ENCODE measurements at places on chromosomes 1 and 21.

DNA sequence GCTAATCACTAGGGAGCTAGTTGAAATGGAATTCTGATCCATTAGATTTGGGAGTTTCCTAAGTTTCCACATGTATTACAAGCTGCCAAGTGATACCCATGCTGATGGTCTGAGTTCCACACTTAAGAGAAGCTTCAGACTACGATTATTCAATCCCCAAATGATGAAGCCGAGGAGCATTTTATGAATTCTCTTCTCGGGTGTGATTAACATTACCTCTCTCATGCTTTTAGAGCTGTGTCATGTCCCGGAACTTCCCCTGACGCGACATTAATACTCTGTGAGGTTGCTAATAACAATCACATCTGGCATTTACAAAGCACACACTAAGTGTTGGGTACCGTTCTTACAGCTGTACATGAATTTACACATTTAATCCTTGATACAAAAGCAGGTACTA lies 63.0 kb downstream of the KCNJ15 start:
- DNase-seq, result no peak

GRCh38 chr1:185917646-185918045 lies 183.5 kb downstream of the HMCN1 start:
- DNase-seq, result no peak

DNA sequence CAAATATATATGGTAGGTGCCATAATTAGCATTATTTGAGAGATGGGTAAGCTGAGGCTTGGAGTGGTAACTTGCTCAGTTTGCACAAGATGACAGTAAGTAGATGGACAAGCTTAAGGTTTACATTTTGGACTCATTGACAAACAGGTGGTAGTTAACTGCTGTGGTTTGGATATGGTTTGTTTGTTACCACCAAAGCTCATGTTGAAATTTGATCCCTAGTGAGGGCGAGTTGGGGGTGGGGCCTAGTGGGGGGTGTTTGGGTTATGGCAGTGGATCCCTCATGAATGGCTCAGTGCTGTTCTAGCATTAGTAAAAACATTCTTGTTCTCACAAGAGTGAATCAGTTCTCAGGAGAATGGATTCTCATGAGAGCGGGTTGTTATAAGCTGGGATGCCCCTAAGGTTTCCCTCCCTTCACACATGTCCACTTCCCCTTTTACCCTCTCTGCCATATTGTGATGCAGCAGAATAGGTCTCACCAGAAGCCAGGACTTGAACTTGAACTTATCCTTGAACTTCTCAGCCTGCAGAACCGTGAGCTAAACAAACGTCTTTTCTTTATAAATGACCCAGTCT lies 6.6 kb upstream of the PRRX1 start:
- no peak for DNase-seq

GRCh38 chr1:202664083-202664482 lies 46.2 kb downstream of the SYT2 start:
- DNase-seq, result no peak

DNA sequence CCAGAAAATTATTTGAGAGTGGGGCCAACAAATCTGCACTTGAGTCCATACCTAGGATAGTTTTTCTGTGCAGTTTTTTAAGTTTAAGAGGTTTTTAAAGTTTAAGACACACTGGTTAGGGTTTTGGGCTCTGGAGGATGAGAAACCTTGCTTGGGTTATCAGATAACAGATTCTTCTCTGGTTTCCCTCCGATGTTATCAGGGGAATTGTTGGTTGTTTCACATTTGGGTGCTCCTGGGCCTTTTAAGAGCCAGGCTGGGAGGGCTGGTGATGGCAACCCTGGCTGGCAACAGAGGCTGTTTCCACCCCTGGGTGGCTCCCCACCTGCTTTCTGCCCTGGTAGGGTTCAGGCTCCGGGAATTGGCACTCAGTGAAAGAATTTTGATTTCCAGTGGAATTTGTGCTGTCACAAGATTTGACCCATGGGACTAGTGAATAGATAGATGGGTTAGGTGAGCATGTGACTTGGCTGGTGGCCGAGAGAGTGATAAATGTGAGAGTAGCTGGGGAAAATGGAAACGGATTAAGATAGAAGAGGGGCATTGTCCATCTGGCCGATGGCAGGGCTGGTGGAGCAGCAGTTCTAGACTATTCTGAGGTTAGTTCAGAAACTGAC lies 14.8 kb downstream of the VANGL1 start:
- DNase-seq, result no peak

GRCh38 chr1:226601456-226601855 lies 52.9 kb downstream of the STUM start:
- no peak for DNase-seq

GRCh38 chr1:187001198-187001889 lies 172.6 kb downstream of the PLA2G4A start:
- peak; percentile 91 for DNase-seq

DNA sequence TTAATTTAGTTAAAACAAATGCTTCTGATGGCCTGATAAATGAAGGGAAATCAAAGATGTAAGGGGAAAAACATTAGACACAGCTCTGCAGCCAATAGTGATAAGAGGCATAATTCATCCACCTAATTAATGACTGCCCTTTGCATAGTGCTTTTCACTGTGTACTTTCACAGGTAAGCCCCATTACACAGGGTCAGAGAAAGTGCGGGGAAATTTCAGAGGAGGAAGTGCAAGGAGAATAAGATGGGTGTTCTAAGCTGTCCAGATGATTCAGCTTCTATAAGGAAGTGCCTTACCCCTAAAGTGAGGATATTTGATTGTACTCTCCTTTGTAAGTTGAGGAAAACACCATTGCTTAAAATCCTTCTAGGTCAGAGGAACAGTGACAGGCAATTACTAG lies 88.0 kb downstream of the NR5A2 start:
- DNase-seq, result no peak

- peak; percentile 61 for DNase-seq
Observed at GRCh38 chr21:33042812-33043211, 17.1 kb downstream of the OLIG2 start.

DNA sequence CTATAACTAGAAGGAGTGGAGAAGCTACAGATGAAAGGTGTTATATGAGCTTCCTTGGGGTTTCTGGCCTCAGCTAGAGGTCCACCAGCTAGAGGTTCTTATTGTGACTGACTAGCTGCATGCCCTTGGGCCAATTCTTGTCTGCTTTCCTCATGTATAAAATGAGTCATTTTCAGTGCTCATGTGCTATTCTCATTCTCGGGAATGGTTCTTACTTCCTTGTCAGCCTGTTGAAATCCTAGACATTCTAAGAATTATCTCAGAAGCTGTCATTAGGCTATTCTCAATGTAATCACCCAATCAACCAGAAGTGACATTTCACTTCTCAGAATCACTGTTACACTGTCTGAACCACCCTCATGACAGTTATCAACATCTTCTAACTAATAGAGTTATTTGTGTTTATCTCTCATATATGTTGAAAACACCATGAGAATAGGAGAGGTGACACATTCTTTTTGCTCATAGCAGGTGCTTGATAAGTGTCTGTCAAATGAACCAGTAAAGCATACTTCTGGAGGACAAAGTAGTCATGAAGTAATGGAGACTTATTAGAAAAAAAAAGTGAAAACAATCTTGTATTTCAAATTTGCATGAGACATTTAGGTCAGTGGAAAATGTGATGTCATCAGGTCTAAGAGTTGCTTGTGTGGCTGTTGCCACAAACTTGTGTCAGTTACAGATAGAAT lies 122.8 kb upstream of the IVNS1ABP start:
- no peak for DNase-seq

GRCh38 chr1:205441716-205442050 lies 14.2 kb downstream of the BLACAT1 start:
- DNase-seq, result no peak

GRCh38 chr1:158527190-158527815 lies 26.9 kb downstream of the OR6Y1 start:
- no peak for DNase-seq

GRCh38 chr1:175870217-175870616 lies 126.8 kb upstream of the TNR start:
- no peak for DNase-seq

GRCh38 chr1:179369751-179370341 lies 4.1 kb downstream of the AXDND1 start:
- no peak for DNase-seq

DNA sequence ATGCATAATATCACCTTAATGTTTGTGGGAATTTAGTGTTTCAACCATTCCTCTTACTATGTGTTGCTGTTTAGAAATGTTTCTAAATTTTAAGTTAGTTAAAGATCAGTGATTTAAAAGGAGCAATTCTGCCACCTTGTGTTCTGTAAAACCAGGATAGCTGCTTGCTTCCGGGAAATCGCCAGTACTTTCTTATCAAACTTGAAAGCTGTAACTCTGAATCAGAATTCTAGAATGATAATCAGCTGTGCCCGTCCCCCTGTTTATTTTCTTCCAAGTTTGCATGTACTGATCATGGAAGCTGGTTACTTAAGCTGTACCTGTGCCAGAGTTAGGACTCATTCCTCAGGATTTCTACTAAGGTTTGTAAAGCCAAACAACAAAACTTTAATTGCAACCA lies 656.4 kb downstream of the LTN1 start:
- peak; percentile 90 for DNase-seq

DNA sequence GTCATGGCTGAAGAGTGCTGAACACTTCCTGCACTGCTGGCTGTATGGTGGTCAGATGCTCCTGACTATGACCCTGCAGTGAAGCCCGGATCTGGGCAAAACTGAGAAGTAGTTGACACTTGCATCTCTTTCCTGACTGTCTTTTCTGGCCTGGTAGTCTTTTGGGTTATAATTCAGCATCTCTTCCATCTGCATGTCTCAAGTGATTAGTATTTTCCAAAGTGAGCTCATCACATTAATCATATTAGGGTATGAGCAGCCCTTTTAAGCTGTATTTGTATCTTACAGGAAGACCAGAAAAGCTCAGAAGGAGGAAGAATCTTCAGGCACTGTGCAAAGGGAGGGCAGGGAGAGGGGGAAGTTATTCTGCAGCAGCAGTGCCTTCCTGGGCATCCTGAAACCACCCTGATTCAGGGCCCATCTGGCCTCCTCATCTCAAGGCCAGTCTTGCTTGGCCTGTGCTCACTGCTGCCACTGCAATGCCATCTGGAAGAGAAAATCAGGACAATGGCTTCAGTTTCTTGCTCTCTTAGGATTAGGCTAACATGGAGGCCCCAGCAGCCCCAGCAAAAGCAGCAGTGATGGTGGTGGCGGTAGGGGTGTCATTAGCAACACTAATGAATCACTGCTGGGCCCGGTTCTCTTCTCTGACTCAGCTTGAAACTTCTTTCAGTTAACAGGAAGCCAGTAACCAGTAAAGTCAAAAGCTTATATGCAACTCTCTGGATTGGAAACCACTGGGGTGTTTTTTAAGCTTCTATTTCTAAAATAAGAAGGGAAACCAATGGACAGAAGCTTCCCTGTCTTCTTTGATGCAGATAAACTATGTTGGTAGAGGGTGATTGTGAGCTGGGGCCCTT lies 63.3 kb upstream of the WDR26 start:
- peak; percentile 58 for DNase-seq

DNA sequence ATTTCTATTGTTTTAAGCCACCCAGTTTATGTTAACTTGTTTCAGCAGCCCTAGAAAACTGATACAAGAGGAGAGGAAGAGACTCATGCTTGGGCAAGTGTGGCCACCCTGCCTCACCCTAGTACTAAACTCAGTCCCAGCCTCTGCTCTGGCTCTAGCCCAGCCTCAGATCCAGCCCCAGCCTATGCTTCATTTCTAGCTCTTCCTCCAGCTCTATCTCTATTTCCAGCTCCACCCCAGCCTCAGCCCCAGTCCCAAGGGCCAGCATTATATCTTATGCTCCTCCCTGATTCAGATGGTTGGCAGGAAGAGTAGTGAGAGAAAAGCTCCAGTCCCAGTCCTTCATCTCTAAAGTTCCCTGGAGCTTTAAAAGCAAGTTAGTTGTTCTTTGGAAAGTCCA lies 535.5 kb downstream of the PTPRC start:
- no peak for DNase-seq

DNA sequence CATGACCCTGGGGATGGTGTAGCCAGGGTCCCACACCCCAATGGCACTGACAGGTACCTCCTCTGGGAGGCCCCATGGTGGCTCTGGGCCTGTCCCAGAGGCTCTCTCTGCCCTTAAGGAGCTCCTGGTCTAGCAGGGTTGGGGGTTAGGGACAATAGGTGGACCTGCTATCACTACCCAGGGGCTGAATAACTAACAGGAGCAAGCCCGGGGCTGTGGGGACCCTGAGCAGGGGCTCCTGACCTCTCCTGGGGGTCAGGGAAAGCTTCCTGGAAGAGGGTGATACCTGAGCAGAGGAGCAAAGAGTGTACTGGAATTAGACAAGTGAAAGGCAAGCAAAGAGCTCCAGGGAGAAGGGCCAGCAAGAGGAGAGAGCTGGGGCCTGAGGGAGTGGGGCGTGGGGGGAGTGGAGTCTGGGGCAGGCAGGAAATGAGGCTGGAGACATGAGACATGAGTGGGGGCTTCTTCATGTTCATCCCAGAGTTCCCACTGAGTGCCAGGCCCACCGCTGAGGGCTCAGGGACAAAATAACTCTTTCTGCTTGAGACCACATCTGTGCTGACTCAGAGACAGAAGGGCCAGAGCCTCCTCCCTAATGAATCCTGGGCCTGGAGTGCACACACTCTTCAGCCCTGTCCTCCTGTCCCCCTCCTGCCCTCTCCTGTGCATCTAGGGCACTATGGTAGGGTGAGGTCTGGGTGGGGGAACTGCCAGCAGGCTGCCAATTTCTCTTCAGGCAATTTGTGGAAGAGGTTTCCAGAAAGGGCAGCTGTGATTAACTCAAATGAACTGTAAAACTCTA lies 517.6 kb downstream of the PTPRU start:
- no peak for DNase-seq

DNA sequence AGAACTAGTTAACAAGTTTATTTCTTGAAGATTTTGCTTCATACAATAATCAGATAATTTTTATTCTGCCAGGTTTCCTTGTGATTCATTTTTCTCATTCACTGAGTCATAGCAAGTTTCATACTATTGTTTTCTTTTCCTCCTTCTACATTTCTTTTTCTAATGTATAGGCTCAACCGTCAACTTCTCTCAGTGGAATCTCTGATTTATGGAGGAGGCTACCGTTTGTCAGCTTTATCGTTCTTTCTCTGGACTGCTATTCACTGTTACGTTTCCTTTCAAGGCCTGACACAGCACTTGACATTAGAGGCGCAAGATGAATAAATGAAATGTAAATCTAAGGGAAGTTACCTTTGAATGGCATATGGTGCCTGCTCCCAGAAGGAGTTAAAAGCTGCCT lies 284.3 kb upstream of the NR5A2 start:
- DNase-seq, result no peak

- no peak for DNase-seq
Observed at GRCh38 chr1:89758156-89758555, 62.7 kb upstream of the LRRC8D start.

GRCh38 chr1:175441791-175442190 lies 249.2 kb upstream of the KIAA0040 start:
- DNase-seq, result no peak

GRCh38 chr1:177748080-177748801 lies 221.6 kb downstream of the SEC16B start:
- no peak for DNase-seq

GRCh38 chr21:36109868-36110267 lies 25.0 kb upstream of the CBR3 start:
- DNase-seq, result no peak

All from fibroblast of skin of left biceps (primary cell).